ENCODE measurements at places on chromosomes 11 and 22. TPM values are rescaled to one million over a fixed set of nuclear protein-coding genes. Genes with fewer than 3 reads are reported as not detected.

DNA sequence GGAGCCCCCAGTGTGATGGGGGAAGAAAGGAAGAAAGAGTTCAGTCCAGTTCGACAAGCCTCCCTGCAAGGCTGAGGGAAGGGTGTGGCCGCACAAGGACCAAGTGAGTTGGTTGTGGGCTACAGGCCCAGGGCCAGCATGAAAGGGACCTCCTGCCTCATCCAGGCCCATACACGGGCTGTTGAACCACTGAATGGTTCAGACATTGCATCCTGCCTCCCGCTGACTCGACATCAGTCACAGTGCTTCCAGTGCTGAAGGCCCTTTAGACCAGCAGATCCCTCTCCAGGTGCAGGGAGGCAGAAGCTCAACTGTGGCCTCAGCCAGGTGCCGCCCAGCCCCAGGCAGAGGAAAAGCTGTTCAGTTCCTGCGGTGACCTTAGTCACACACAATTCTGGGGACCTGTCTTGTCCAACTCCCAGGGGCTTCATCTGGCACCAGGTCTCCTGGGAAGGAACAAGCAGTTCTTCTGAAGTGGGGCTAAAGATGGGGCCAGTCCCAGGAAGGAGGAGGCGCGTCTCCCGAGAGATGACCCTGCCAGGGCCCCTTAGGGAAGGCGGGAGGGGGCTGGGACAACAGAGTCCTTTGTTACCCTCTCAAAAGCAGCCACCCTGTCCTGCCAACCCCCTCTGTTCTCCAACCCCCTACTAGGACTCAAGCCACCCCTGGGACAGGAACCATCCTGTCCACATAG lies 6.6 kb downstream of the ARRB1 start:
- DNase-seq, result no peak

DNA sequence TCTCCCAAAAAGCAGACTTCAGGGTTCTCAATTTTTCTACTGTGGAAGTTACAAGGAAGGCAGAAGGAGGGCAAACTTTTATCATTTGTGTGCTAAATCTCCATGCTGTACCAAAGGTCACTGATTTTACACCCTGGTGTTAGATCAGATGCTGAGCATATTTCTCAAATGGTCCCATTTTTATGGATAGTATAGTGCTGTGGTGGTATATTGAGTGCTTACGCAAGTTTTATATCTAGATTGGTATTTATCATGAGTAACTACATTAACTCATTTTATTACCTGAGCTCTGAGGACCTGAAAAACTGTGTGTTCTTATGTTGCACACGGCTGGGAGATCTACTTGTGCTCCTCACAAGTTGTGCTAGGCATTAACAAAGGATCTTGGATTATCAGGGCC lies 75.1 kb downstream of the PRR5L start:
- DNase-seq, result no peak

DNA sequence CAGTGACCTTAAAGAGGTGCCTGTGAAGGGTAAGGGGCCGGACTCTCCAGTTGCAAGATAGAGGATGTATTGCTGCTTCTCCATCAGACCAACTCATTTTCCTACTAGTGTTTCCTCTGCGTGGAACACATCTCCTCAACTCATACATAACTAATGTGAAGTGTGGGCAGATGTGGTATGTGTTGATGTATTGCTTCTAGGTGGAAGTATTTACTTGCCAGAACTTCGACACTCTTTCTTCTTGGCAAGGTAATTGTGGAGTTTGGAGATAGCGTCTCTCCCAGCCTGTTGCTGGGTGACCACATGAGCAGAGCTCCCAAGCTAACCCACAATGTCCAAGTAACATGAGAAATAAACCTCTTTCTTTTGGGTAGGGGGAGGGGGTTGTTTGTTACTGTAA lies 456.9 kb downstream of the DYNC2H1 start:
- no peak for DNase-seq

B4GAT1 gene
- total RNA-seq, result 7.2 TPM
